Calu3 (cell line): ENCODE measurements at places on chromosomes 11 and 22. TPM values are rescaled to one million over a fixed set of nuclear protein-coding genes. Genes with fewer than 3 reads are reported as not detected.
A peak's percentile ranks its signal among the peaks of the same experiment; 100 is the strongest.

DNA sequence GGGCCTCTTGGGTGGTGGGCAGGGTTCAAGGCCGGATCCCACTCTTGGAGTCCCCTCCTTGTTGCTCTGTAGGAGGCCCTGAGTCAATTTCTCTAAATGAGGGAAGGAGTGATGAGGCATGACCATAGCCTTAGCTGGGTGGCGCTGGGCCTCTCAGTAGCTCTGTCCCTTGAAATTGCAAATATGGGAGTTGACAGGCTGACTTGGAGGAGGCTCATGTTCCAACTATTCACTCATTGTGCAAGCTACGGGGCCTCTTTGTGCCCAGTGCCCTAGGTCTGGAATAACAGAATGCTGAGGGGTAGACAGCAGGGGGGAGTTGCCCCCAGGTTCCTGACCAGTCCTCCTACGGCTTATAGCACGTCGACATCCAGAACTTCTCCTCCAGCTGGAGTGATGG lies 8.0 kb downstream of the SELENOM start:
- no peak for DNase-seq

PRODH gene
- total RNA-seq = 1.5 and 2.7 TPM in 2 replicates

GRCh38 chr22:40004836-40005235 lies 10.1 kb downstream of the FAM83F start:
- no peak for DNase-seq

VSIG10L2 gene
- not detected in 2 replicates for total RNA-seq

GRCh38 chr11:79437278-79437980 lies 3.4 kb downstream of the TENM4 start:
- DNase-seq = peak; percentile 24

GRCh38 chr11:12193515-12194336 lies 83.3 kb downstream of the MICAL2 start:
- no peak for DNase-seq

GRCh38 chr11:70204466-70204799 lies 1.3 kb downstream of the FADD start:
- no peak for DNase-seq

LSP1 gene
- total RNA-seq = not detected in 2 replicates

DNA sequence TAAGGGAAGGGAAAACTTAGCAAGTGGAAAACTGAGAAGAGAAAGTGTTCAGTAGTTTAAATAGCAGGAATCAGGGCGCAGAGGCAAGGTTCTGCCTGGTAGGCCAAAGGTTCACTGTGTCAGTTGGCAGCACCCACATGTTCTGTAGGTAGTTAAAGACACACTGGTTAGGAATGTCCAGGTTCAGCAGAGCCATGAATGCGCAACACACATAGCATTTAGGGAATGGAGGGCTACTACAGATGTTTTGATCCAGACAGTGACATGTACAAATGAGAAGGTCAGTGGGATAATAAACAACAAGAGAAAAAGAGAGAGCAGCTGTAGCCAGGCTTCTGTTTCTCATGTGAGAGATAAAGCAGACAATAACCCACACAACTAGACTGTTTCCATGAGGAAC lies 56.2 kb upstream of the ARHGAP42 start:
- DNase-seq = no peak

- peak; percentile 55 for DNase-seq
Measured at GRCh38 chr22:42754658-42755057, 34.0 kb upstream of the A4GALT start.

- no peak for DNase-seq
Measured at GRCh38 chr11:1308743-1309497, 512 bp downstream of the TOLLIP start.

- no peak for DNase-seq
Measured at GRCh38 chr11:134636071-134636470, 224.0 kb upstream of the B3GAT1 start.

- no peak for DNase-seq
Measured at GRCh38 chr11:87440076-87440770, 402.5 kb downstream of the TMEM135 start.

MAPK8IP2 gene
- 2.9 and 3.1 TPM in 2 replicates for total RNA-seq
